AG04450 (cell line): ENCODE measurements at places on chromosomes 12 and 14.

DNA sequence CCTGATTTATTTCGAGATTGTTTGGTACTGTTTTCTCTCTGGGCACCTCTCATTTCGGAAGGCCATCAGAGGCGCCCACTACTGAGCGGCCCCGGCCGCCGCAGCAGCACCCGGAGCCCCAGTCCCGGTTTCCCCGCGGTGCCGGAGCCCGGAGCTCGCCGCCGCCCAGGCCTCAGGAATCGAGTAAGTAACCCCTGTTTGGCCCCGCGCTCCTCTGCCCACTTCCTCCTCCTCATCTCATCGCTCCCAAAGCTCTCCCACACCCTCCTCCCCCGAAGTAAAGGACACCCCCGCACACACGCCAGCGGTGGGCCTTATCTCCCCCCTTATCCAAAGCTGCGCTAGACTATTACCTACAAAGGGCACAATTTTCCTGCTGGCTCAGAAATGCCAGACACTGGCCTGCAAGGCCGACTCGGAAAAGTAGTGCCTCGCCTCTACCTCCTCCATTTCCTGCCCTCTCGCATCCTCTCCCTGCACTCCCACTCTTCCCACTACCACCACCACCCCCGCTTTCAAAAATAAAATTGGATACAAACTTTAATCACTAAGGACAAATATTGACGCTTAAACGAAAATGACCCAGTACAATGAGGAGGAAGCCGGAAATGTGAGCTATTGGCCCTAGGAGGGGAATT lies 637 bp upstream of the FOXG1 start:
- DNase-seq: no peak

DNA sequence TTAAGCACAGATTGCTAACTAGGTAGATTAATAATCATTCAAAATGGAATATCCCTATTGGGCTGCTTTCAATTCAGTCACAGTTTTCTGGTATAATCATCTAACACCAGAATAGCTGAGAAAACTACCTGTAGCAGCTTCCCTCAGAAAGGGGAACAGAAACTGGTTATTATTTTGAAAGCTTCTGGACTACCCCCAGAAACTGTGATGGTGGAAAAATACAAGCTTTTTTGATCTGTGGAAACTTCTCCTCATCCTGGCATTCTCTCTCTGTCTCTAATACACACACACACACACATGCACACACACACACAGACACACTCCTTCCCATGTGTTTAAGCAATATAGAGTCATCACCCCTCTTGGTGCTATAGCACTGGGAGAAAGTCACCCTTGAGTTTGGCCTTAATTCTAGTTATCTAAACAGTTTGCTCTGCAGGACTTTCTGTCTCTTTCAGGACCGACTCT lies 251.5 kb upstream of the LMO3 start:
- no peak for DNase-seq

- DNase-seq: no peak
Measured at GRCh38 chr12:64171715-64172114, 50.4 kb downstream of the KICS2 start.

DNA sequence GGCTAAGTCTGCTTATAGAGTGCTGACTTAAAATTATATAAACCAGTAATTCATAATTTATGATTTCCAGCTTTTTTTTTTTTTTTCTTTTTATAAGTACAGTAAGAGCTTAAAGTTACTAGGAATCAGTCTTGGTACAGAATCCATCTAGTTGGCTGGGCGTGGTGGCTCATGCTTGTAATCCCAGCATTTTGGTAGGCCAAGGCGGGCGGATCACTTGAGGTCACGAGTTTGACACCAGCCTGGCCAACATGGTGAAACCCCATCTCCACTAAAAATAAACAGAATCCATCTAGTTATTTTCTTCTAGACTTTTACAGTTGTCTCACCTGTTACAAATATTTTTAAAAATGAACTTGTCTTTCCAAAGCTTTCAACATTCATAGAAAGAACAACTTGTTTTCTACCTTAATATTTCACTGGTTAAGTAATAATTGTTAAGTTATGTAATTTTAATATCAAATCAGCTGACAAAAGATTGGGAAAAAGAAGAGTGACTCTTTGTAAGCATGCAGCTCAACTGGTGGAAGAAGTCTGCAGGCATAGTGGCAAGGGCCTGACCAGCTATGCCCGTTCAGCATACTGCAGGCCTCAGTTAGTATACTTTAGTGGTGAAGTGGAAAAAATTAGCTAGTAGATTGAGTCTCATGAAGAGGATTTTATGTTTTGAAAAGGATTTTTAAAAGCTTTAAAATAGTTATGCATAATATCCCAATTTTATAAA lies 17.4 kb upstream of the PSMA3 start:
- DNase-seq: no peak

DNA sequence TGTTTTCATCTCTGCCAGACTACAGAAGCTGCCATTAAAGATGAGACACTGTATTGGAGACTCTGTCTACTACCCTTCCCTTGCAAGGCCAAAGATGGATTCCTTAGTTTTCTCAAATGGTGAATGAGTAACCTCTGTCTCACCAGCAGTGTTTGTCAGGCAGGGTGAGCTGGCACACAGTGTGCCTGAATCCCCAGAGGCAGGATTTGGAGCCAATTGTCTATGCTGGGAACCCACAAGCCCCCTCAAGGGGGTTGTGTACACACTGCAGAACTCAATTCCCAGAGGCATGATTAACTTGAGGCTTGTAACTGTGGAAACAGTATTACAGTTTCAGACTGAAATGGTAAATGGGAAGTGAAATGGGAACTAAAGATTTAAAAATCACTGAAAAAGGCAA lies 136.8 kb upstream of the PTPRB start:
- DNase-seq: no peak
